ENCODE measurements at places on chromosomes 2 and 18.

GRCh38 chr2:223587301-223587700 lies 14.9 kb downstream of the SCG2 start:
- no peak for DNase-seq

DNA sequence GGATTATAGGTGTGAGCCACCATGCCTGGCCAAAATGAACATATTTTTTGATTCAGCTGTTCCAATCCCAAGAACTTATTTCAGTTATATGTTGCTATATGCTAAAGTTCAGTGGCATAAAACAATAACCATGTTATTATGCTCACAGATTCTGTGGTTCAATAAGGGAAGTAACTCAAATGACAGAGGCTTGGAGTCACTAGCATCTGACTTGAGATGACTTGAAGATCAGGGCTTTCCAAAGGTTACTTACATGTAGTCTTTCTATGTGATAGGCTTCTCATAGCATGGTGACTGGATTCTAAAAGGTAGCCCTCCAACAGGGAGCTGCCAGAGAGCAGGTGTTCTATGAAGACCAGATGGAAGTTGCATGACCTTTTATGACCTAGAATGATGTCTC lies 17.2 kb downstream of the CLK1 start:
- no peak for DNase-seq

- DNase-seq, result no peak
Observed at GRCh38 chr2:181781078-181781786, 100.9 kb upstream of the NEUROD1 start.

- DNase-seq, result no peak
Observed at GRCh38 chr2:215377283-215377682, 58.6 kb downstream of the FN1 start.

DNA sequence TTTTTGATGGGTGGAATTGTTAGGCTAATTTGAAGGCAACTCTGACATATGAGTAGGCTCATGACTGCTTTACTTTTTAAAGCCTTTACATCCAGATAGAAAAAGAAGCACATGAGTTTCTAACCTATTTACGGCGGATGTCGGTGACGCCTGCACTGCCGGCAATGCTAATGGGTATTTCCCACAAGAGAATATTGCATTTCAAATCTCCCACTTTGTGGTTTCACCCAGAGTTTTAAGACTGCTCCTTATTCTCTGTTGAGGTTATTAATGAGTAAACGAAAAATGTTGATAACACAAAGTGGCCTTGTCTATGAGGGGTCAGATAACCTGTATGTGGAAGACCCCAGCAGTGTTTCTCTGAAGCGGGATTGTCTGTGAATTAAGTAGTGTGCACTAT lies 14.0 kb downstream of the CCDC85A start:
- no peak for DNase-seq

DNA sequence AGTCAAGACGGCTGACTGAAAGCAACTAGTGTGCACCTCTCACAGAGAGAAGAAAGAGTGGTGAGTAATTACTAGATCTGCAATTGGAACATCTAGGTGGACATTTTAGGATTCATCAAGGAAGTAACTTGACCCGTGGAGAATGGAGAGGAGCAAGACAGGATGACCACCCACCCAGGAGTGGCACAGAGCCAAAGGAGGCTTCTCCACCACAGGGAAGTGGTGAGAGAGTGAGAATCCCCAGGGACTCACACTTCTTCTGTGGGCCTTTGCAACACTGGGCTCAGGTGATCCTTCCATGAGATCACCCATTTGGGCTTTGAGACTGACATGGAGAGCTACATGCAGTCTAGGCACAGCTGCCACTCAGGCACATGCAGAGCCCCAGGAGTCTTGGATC lies 132.8 kb upstream of the GALNT5 start:
- DNase-seq, result no peak

- DNase-seq, result no peak
Observed at GRCh38 chr18:9731380-9731779, 23.3 kb downstream of the RAB31 start.

DNA sequence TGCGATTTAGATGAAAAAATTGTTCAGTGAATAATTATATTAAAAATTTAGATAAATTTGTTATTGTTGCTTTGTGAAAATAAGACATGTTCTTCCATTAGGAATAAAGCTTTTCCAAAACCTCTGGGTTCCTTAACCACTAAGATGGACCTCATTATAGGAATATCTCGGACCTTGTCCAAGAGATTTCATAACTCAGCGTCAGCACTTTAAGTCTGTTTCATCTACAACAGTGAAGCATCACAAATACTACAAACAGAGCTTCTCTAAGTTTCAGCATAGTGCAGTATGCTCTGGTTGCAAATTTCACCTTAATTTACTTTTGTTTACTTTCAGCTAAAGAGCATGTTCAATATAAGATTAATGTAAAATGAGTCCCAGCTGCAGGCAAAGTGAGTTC lies 150.3 kb downstream of the UBE2E3 start:
- no peak for DNase-seq

DNA sequence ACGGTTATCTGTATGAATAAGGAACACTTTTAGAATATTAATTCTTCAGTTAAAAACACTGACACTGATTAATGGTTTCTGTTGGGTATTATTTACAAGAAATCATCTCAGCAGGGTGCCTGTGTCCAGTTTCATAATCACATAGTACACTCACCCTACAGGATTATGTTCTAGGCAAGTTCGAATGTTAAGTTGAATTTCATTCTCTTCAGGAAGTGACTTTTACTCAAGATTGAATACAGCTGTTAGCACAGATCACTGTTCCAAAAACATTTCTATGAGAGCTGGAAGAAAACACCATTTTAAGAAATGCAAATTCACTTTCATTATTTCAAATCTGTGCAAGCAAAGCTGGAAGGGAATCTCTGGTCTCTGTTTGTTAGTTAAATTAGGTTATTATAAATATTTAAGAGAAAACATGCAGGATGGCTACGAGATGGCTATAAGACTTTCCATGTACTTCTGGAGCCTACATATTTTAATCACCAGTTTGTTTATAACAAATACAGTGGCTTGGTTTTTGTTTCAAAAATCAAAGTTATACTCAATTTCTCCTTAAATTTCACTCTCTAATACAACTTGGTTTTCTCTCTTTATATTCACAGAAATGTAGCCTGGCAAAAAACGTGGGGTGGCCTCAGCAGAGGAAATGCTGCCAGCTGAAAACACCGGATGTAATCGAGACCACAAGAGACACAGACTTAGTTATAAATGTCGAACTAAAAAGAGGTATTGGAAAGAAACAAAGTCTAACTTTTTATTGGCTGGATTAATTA lies 65.8 kb downstream of the RBMS1 start:
- DNase-seq, result peak; percentile 52

- DNase-seq, result no peak
Observed at GRCh38 chr2:239258248-239258647, 142.6 kb downstream of the HDAC4 start.

GRCh38 chr2:23698721-23699579 lies 228.0 kb downstream of the ATAD2B start:
- DNase-seq, result no peak

DNA sequence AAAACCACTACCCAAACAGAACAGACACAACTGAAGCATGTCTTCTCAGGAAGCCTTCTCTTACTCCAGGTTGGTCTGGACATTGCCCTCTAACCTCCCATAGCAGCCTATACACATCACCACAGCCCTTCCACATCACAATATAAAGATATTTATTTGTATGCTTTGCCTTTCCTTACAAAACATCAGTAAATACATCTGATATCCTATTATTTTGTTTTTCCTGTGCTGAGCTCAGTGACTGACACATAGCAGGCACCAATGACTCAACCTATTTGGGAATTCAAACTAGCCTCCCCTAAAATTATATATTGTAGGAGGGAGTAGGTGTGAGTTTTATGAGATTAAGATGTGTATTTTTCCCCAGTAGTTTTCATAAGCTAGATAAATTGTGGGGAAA lies 28.8 kb downstream of the SLC40A1 start:
- DNase-seq, result no peak

DNA sequence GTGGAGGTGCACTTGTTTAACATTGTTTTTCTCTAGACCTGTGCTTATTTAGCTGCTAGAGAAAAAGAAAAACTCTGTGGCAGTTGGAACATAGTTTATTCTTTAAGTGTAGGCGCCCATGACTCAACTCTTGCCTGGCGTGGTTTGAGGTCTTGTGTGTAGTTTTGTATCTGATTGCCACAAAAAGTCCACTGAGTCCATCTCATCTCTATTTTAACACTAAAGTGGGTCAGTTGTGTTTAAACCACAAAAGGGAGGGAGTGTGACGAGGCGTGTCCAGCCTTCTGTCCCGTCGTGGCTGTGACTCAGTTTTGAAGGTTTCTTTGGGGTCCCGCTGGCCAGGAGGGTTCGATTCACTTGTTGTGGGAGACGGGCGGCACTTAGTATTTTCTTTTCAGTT lies 15.3 kb upstream of the UGT1A9 start:
- DNase-seq, result no peak

DNA sequence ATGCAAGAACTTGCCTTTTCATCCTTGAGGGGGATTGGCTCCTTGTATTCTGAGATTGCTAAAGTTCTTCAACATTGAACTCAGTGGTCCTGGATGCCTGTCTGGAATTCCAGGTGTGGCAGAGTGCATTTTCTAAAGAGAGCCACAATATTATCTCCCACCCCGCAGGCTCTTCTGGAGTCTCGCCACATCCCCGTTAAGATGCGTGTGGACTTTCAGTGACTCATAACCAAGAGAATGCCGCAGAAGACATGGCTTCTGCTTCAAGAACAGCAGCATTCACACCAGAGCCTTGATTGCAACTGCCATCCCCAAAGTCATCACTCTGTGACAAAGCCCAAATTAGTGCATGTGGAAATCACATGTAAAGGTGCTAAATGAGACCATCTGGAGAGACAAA lies 142.7 kb downstream of the CDH20 start:
- no peak for DNase-seq

DNA sequence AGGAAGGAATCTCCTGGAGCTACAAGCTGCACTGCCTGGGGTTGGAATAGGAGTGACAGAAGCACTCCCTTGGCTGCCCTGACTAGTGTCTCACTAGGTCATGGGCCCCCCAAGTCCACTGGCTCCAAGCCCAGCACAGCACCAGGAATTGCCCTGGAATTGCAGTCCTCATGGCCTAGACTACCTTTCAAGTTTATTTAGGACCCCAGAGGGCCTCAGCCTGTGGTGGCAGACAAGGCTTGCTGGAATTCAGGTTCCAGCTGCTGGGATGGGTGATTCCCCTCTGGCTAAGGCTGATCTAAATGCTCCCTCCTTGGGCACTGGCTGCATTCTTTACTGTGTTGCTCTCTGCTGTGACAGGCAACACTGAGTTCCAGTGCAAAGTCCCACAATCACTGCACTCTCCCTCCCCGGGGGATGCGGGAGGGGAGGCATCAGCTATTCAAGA lies 14.0 kb downstream of the STRADB start:
- no peak for DNase-seq

DNA sequence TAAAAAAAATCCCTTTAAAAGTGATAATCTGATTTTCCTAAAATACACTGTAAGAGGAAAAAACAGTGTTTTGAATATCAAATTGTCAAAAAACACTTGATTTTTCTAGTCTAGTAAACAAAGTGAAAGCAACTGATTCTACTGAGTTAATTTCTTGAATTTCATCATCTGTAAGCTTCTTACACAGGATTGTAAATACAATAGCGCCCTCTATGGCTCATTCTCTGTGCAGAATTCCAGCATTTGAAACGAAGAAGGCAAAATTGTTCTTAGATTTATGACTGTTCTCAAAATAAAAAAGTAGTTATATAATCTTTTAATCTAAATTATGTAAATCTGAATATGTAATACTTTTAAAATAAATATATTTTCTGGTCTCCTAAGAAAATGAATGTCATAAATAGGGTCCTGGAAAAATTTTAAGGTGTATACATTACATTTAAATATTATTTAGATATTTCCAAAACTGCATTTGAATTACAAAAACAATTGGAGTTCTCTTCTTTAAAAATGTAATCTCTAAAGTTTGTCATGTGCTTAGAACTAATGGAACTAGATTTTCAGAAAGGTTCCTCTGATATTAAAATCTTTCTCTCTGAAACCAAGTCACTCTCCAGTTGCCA lies 176.9 kb upstream of the MC4R start:
- DNase-seq, result no peak

DNA sequence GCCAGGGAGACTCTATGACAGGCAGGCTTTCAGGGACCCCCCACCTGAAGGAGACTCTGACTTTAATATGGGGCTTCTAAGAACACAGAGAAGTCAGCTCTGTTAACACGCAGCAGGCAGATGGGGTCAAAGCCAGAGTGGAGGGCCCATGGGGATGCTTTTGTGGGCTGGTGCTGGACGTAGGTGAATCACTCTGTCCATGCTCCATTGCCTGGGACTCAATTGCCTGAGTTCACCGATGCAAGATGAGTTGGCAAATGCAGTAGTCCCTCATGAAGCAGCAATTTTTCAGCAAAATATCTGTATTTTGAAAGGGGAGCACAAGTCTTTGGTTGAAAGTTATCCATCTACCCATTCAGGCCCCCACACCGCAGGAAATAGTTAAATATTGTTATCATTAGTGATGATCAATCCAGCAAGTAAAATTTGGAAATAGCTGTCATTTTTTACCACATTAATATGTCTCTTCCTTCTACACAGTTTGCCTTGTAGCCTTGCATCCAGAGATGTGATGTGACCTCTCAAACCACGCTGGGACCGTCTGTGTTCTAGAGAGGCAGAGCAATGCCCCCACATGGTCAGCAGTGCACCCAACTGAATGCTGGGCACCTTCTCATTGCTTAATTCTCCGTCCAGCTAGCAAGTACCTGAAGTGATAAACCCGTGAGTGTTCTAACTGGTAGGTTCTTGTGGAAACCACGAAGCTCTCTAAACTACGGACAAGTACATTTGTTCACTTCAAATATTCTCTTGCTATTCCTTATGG lies 34.8 kb upstream of the FAM110C start:
- DNase-seq, result no peak

DNA sequence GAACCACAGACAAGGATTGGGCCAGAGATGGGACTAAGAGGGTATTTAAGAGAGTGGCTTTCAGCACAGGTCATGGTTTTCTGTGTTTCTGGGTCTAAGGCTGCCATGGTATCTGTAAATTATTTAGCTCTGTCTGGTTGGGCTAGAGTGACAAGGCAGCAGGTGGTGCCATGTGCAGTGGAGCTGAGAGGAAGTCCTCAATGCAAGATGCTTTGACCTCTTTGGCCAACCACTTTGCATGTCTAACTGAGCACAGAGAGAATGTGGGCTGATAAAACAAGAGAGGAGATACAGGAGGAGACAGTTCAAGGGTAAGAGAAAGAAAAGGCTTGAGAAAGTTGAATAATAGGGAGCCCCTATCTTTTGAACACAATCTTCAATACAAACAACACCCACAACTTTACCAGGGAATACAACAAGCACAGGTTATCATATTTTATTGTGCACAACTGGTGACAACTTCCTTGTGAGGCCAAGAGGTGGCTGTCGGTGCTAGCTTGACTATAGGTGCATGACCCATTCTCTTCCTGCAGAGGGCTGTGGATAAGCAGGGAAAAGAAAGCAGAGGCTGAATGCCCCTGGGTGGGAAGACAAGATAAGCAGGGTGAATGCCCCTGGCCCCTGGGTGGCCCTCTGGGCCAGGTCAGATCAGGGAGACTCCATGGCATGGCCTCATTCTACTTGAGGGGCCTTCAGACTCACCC lies 12.3 kb downstream of the FLACC1 start:
- DNase-seq, result no peak

GRCh38 chr18:13219593-13220159 lies 1.1 kb downstream of the LDLRAD4 start:
- no peak for DNase-seq
